ENCODE measurements at places on chromosomes 7 and 10. TPM values are rescaled to one million over a fixed set of nuclear protein-coding genes. Genes with fewer than 3 reads are reported as not detected.

The HTRA1 gene
- 0.17 TPM for total RNA-seq

The PPP1R3C gene
- total RNA-seq, result not detected

DNA sequence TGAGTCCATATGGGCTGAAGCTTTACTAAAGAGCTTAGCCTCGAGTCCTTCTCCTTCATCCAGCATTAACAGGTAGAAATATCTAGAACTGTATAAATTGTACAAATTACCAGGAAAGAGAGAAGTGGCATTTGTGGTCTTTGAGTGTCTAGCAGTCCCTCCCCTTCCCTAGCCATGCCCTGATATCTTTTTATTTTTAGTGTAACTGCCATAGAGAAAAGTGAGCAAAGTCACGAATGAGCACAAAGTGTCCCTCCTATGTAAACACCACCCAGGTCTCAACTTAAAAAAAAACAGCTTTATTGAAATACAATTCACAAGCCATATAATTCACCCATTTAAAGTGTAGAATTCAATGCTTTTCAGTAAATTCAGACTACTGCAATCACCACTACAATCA, 339.0 kb upstream of the ZMIZ1 start:
- H3K27ac ChIP-seq, result no peak overlapping the region
- H3K36me3 ChIP-seq, result no peaks in the 10 kb centered on the region
- no peaks in the 10 kb centered on the region for H3K4me1 ChIP-seq
- no peak for DNase-seq

DNA sequence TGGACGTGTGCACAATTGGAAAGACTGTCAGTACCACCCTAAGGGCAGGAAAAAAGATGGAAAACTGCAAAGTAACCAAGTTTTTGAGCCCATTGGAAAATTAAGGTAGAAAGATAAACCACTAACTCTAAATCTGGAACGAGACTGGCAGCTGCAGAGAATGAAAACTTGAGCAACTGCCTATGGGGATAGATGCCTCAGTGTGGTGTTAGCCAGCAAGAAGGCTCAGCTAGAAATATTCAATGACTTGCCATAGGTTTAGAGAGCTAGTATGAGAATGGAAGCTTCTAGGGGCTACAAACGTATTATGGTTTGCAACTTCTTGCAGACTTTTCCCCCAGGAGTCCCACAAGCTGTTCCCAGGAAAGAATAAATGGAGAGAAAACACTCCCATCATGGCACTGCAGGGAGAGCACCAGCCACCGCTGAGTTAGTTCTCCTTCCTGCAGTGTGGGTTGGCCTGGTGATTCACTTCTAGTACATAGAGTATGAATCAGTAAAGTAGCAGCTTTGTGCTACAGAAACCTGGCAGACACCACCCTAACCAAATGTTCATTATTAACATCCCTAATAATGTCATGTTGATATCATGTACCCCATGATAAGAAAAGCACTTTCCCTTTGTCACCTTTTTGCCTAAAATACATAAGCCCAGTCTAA, 372.4 kb upstream of the VWC2 start:
- H3K27me3 ChIP-seq, result no peaks in the 10 kb centered on the region
- no peaks in the 10 kb centered on the region for H3K4me1 ChIP-seq
- no peaks in the 10 kb centered on the region for H3K36me3 ChIP-seq

- H3K4me1 ChIP-seq, result no peaks in the 10 kb centered on the region
- no peaks in the 10 kb centered on the region for H3K36me3 ChIP-seq
- no peak for DNase-seq
- no peak overlapping the region for H3K27ac ChIP-seq
- no peaks in the 10 kb centered on the region for H3K27me3 ChIP-seq
- no peak overlapping the region for H3K4me3 ChIP-seq
These were observed 278.2 kb downstream of the PLXDC2 start for GRCh38 chr10:20094226-20094976.

GRCh38 chr10:86953747-86954680, 3.4 kb downstream of the MMRN2 start:
- DNase-seq, result no peak
- no peak overlapping the region for H3K4me3 ChIP-seq
- no peaks in the 10 kb centered on the region for H3K36me3 ChIP-seq
- H3K27ac ChIP-seq, result no peak overlapping the region
